ENCODE measurements at places on chromosomes 13 and 19.

DNA sequence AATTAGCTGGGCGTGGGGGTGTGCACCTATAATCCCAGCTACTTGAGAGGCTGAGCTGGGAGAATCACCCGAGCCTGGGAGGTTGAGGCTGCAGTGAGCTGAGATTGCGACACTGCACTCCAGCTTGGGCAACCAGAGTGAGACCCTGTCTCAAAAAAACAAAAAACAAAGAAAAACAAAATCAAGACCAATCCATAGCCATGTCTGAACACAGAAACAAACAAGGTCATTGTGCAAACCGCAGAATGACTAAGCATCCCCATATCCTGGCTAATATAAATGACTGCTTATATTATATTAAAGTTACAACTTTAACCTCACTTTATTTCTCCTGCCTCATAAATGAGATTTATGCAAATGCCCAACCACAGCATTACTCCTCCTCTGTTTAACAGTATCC lies 2.3 kb upstream of the LYPD3 start:
- no peak for DNase-seq

- DNase-seq = no peak
Observed at GRCh38 chr13:106493533-106494220, 41.8 kb downstream of the EFNB2 start.

DNA sequence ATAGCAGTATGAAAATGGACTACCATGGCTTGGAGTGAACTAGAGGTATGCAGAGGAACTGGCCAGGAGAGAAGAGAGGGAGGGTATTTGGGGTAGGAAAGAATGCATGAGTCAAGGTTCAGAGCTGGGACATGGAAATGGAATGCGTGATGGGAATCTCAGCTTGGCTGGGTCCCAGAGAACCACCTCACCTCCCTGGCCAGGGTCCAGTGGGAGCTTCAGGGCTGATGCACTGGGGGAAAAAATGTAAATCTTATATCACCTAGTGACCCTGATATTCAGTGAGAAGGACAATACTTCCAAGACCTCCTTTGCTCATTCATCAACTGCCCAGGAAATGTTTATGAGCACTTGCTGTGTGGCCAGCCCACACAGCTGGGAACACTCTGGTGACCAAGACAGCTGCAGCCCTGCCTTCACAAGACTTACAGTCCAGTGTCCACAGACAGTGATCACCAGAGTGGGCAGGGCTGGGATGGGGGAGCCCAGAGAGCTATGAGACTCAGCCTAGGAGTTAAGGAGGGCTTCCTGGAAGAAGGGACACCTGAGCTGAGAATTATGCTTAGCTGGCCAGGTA lies 12.8 kb downstream of the IGSF23 start:
- DNase-seq = no peak

GRCh38 chr13:35770756-35771297 lies 294.3 kb upstream of the MAB21L1 start:
- no peak for DNase-seq

- no peak for DNase-seq
Observed at GRCh38 chr13:33103457-33103856, 87.2 kb downstream of the KL start.

DNA sequence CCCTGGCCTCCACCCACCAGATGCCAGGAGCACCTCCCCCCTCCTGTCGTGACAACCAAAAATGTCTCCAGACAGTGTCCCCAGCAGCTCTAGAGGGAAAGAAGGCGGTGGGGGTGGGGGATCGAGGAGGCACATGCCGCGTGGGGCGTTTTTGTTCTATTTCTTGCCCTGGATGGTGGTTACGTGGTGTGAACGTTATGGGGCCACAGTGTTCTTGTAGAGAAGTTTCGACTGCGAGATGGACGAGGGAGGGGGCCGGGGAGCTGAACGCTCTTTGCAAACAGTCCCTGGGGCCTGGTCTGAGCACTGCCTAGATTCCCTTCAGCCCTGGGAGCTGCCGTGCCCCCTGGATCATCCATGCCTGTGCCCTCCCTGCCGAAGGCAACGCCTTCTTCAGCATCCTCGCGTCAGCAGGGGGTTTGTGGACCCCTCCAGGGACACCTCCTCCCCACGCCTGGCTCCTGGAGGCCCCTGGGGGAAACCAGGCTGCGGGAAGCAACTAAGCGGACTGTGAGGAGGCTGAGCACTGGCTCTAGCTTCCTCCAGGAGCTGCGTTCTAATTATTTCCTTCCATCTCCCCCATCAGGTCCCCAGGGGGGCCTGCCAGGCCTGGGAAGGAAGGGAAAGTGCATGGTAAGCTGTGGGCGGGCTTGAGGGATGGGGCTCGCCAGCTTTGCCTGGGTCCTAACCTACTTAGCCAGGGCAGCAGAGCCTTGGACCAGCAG lies 131.5 kb downstream of the IER2 start:
- DNase-seq = no peak

DNA sequence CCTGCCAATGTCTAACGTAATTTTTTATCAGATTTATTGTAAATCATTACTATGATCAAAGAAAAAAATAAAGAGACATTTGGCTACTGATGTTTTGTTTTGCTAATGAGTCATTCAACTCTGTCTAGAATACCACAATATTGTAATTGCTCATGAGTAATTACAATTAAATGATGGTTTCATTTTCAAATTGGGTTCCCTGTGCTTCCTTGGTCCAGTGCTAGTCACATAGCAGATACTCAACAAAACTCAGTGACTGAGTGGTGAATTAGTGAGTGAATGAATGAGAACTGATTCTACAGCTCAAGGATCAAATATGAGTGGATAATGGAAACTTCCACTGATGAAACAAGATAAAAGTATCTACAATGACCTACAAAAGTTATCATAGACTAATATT lies 304.7 kb downstream of the POU4F1 start:
- DNase-seq = no peak

- no peak for DNase-seq
Observed at GRCh38 chr13:46778095-46778494, 18.9 kb downstream of the ESD start.

All from T-helper 9 cell (primary cell).